ENCODE measurements at places on chromosomes 6 and 20.

- peak; percentile 77 for DNase-seq
Observed at GRCh38 chr6:2237001-2237400, 8.4 kb downstream of the GMDS start.

- DNase-seq, result no peak
Observed at GRCh38 chr6:93580446-93580845, 161.1 kb upstream of the EPHA7 start.

- DNase-seq, result peak; percentile 45
Observed at GRCh38 chr20:16761305-16761829, 13.2 kb downstream of the OTOR start.

DNA sequence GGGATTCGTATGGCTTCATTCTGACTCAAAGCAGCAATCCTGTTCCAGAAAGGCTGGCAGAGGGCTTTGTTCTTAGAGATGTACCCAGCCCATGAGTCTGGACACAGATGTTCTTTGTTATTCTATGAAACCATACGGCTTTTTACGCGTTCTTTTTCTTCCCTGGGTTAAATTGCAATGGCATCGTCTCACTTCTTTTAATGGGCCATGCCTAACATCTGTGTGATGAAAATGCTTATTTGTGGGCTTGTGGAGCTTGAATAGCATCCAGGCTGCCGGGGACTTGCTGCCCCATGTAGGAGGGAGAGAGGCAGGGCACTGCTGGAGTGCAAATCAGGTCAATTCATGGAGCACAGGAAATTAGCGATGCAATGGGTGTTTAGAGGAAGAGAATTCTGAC, 19.4 kb downstream of the FAM50B start:
- DNase-seq, result no peak

GRCh38 chr6:150211700-150212511, 69.1 kb downstream of the PPP1R14C start:
- no peak for DNase-seq

GRCh38 chr6:165052561-165053480, 256.6 kb downstream of the C6orf118 start:
- DNase-seq, result no peak

DNA sequence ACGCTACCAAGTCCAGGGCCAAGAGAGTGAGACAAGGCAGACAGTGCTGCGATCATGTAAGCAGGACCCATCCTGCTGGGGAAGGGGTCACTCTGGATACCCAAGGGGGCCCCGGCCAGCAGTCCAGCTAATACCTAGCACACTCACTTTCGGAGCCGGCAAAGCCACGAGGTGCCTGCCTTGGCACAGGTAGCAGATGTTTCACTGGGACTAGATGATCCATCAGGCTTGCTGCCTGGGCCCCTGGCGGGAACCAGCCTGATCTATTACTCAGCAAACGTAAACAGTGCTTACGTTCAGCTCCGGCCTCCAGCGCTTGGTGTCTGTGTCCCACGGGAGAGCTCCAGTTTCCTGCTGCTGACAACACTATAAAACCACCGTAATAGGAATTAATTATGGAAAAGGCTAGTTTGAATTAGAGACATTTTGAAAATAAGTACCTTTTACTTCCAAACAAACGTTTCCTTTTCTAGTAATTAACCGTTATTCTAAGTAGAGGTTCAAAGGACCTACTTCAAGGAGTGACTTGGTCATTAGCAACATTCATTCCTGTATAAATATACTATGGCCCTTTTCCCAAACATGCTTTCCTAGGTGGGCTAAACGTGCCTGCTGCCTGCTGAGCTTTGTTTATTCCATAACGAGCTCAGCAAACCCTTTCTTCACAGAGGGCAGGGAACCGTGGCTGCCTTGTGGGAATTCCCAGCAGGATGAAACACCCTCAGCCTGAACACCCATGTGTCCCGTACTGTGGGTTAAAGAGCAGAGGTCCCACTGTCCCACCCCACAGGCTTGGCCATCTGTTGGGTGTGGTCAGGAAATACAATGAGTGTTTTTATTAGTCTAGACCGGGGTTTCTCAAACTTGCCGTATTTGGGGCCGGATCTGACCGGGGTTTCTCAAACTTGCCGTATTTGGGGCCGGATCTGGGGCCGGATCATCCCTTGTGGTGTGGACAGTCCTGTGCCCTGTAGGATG, 18.4 kb downstream of the SLC22A23 start:
- peak; percentile 54 for DNase-seq

GRCh38 chr6:27375613-27376079, 12.9 kb upstream of the ZNF391 start:
- no peak for DNase-seq

- DNase-seq, result no peak
Observed at GRCh38 chr6:158439255-158439654, 120.6 kb upstream of the TMEM181 start.

- no peak for DNase-seq
Observed at GRCh38 chr6:20604159-20604558, 69.9 kb downstream of the CDKAL1 start.

GRCh38 chr6:12286373-12287110, 3.6 kb upstream of the EDN1 start:
- no peak for DNase-seq

DNA sequence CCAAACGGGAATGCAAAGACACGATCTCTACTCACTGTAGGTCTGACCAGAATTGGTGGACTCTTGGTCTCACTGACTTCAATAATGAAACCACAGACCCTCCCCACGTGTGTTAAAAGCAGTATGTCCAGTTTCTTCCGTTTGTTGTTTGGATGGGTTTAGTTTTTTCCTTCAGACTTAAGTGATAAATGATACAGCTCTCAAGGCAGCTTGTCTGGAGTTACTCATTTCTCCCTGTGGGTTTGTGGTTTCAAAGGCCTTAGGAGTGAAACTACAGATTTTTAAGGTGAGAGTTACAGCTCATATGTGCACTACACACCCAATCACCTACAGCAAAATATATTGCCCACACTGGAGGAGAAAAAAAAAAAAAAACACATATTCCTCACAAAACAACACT, 86.7 kb upstream of the STMND1 start:
- no peak for DNase-seq

- no peak for DNase-seq
Observed at GRCh38 chr6:52399511-52400312, 20.4 kb upstream of the EFHC1 start.

DNA sequence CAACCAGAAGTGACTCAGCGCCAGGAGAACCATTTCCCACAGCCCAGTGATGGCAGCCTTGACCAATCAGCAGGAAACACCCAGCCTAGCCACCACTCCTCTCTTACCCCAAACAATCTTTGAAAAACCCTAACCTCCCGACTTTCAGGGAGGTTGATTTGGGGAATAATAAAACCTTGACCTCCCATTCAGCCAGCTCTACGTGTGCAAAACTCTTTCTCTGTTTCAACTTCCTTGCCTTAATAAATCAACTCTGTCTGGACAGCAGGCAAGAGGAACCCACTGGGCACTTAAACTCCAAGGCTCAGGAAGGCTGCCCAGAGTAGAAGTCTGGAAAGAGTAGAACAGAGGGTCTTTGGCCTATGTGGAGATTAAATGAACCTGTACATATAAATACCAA, 35.0 kb downstream of the SERPINB1 start:
- DNase-seq, result no peak

GRCh38 chr6:130070326-130070725, 51.9 kb downstream of the L3MBTL3 start:
- DNase-seq, result no peak

DNA sequence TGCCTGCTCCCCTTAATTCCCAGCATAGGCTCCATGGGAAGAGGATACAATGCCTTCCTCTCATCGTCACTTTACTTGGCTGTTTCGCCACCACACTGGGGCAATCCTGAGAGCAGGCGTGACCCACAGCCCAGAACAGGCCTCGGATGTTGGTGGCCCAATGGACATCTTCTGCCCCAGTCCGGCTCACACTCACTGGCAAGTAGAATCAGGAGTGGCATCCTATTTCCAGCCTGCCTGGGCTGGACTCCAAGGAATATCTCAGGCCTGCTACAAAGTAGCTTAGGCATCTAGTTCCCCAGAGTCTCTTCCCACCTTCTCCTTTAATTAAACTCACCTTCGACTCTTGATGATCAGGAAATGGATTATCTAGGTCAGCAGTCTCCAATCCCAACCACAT, 110.5 kb downstream of the LRFN2 start:
- no peak for DNase-seq

DNA sequence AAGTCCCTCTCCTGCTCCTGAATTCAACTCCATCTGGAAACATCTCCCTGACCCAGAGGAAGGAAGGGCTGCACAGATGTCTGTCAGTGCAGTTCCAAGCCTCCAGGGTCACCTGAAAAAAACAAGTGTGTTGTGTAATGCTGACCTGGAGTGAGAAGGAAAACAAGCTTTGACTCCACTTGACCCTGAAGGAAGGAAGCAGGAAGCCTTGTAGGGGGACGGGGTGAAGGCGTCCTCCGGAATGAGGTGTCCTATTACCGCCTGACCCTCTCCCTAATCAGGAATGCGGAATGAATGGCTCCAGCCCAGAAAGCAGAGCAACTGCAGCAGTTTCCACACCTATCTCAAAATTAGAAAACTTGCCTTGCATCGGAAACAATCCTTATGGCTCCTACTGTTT, 13.9 kb upstream of the ADGRF5 start:
- DNase-seq, result no peak

GRCh38 chr6:138104618-138105213, 2.5 kb downstream of the PERP start:
- no peak for DNase-seq

- no peak for DNase-seq
Observed at GRCh38 chr6:47727391-47727790, 29.0 kb downstream of the ADGRF4 start.

Data from AG09319 (cell line).